Caki2 (cell line): ENCODE measurements at places on chromosomes 13 and 19. TPM values are rescaled to one million over a fixed set of nuclear protein-coding genes. Genes with fewer than 3 reads are reported as not detected.
A peak's percentile ranks its signal among the peaks of the same experiment; 100 is the strongest.

The BIVM gene
- 10.9 and 40.5 TPM in 2 replicates for total RNA-seq

GRCh38 chr13:99310382-99311031, 3.3 kb upstream of the GPR183 start:
- DNase-seq: no peak

The DPF1 gene
- total RNA-seq: 2.3 and 3.0 TPM in 2 replicates

DNA sequence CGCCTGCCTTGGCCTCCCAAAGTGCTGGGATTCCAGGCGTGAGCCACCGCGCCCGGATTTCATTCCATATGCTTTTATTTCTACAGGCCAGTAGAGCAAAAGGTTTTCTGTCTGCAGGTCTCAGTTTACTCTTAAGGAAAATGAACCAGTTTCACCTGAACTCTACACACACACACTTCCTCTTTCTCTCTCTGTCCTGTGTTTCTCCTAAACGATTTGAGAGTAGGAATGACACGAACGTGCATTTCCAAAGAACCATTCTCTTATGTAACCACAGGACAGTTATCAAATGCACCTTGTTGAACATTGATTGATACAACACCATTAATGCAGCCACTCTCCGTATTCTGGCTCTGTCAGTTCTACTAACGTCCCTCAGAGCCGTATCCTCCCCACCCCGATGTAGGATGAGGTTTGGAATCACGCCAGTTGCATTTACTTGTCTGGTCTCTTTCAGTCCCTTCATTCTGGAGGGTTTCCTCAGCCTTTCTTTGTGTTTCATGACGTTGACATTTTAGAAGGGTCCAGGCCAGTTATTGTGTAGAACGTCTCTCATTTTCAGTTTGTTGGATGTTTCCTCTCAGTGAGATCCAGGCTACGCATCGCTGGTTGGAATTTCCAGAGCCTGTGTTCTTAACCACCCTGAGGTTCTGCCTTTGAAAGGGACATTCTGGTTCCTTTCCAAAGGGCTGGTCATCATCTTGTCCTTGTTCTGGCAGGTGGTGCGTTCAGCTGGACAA, 36.0 kb downstream of the BICRA start:
- peak; percentile 87 for DNase-seq

DNA sequence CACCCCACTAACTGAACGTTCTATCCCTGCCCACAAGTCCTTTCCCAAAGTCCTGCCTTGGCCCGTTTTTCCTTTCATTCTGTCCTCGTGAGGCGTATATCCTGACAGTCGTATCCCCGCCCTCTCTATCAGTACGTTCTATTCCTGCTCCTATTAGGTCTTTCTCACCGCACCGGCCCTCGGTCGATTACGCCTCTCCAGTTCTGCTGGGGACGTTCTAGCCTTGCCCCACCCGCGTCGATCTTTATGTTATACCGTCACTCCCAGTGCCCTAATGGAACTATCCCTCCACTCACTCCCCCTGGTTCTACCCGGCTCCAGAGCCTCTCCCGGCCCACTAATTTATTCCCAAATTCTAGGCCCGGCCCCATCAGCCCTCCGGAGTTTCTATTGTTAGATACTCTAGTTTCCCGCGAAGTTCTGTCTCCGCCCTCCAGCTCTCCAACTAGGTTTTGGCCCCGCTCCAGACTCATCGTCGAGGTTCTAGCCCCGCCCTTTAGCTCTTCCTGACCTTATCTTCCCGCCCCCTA, 2.0 kb downstream of the PLAUR start:
- no peak for DNase-seq

The BEST2 gene
- not detected in 2 replicates for total RNA-seq

DNA sequence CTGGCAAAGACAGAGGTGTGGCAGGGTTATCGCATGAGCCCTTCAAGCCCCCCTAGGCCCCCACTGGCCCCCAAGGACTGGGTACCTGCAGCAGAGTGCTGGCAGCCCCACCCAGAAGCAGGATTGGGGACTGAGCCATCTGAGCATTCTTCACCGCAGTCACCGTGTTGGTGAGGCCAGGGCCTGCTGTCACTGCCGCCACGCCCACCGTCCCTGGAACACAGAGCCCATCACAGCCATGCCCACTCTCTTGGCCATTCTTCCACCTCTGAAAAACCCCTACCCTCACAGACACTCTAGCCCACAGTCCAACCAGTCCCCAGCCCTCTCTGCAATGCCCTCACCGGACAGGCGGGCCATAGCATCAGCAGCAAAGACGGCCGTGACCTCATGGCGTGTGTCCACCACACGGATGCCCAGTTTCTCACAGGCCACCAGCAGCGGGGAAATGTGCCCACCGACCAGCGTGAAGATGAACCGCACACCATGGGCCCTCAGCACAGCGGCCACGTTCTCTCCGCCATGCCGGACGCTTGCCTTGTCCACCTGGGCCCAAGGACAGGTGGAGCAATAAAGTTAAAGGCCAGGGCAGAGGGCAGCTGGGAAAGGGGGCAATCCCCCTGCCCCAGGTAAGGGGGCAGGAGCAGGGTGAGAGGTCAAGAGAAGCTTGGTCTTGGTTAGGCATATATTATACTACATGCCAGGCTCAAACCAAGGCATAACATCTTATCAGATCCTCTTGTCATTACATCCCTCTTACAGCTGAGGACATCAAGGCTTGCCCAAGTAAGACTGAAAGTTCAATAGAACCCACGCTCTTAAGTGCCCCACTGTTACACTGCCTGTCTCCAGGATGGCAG, 16.1 kb downstream of the SYDE1 start:
- DNase-seq: no peak

The CNN2 gene
- 78.5 and 93.1 TPM in 2 replicates for total RNA-seq

The PLVAP gene
- total RNA-seq: not detected in 2 replicates

DNA sequence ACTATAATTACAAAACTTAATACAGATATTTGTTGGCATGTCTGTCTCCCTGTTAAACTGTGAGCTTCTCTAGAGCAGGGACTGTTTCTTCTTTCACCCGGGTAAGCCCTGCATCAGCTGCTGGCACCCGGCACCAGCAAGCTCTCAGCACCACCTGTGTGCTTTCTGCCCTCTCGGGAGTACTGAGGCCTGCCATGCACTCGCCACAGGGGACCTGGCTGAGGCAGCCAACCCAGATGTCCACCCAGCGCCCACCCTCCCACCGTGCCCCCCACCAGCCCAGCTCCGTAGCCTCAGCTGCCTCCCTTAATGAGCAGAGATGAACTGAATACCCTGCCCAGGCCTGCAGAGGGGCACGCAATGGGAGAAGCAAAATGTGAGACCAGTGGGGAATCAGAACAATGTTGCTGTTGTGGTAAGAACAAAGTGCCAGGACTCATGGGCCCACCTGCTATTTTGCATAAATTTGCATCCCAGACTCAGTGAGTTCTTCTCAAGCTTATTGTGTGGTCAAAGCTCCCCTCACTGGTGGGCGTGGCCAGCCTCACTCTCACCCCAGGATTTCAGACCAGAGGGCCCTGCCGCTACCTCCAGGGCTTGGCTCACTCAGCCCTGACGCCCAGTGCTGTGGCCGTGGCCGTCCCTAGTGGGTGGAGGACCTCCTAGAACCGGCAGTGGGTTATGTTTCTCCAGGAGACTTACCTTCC, 14.6 kb upstream of the SERPINE3 start:
- no peak for DNase-seq

The MATK gene
- not detected in 2 replicates for total RNA-seq

DNA sequence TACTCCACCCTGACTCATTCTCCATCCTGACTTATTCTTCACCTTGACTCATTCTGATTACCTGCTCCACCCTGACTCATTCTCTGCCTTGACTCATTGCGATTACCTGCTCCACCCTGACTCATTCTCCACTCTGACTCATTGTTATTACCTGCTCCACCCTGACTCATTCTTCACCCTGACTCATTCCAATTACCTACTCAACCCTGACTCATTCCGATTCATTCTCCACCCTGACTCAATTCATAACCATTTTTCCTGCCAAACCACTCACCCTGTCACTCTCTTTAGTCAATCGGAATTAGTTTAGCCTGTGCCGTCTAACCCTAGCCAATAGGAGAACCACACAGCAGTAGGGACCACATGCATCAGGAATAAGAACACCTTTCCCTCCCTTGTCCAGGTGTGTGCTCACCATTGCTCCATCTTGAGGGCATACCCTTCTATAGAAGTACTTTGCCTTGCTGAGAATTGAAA, 1227.4 kb upstream of the PCDH20 start:
- DNase-seq: peak; percentile 88

The SHD gene
- not detected in 2 replicates for total RNA-seq

GRCh38 chr19:42333975-42334696, 8.7 kb downstream of the MEGF8 start:
- no peak for DNase-seq

The ZNF547 gene
- 3.1 and 8.7 TPM in 2 replicates for total RNA-seq

DNA sequence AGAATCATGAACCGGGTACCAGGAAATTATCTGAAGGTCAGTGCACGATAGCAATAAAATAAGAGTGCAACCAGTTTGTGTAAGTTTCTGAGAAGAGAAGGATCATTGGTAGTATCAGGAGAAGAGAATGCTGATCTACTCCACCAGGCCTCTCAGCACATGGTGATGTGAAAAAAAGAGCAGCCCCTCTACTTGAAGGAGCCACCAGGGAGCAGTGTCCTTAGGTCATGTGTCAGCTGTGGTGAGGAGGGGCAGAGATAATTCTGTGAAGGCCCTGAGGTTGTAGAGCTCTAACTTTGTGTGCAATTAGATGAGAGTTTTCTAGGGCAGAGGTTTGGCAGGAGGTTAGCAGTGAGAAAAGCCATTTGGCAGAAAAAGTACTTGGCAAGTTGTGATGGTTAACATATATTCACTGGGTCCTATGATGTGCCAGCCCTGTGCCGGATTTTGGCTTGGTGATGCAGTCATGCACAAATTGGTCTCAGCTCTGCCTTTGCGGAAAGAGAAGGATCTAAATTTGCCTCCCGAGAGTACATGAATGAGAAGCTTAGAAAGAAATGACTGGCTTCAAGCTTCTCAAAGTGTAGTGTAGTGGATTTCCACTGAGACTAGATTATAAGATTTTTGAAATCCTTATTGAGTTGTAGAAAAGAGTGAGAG, 19.2 kb upstream of the ZC3H13 start:
- no peak for DNase-seq

The ZNF814 gene
- 0.38 and 3.6 TPM in 2 replicates for total RNA-seq

DNA sequence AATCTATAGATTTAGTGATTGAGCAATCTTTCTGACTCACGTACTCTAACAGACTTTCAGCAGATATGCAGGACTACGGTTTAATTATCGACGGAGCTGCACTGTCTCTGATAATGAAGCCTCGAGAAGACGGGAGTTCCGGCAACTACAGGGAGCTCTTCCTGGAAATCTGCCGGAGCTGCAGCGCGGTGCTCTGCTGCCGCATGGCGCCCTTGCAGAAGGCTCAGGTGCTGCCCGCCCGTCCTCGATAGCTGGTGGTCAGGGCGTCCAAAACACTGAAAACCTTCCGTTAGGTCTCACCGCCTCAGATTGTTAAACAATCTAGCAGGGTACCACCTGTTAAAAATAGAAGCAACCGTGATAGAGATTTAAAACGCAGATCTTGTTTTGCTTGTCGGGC, 113.2 kb upstream of the MCF2L start:
- DNase-seq: no peak

DNA sequence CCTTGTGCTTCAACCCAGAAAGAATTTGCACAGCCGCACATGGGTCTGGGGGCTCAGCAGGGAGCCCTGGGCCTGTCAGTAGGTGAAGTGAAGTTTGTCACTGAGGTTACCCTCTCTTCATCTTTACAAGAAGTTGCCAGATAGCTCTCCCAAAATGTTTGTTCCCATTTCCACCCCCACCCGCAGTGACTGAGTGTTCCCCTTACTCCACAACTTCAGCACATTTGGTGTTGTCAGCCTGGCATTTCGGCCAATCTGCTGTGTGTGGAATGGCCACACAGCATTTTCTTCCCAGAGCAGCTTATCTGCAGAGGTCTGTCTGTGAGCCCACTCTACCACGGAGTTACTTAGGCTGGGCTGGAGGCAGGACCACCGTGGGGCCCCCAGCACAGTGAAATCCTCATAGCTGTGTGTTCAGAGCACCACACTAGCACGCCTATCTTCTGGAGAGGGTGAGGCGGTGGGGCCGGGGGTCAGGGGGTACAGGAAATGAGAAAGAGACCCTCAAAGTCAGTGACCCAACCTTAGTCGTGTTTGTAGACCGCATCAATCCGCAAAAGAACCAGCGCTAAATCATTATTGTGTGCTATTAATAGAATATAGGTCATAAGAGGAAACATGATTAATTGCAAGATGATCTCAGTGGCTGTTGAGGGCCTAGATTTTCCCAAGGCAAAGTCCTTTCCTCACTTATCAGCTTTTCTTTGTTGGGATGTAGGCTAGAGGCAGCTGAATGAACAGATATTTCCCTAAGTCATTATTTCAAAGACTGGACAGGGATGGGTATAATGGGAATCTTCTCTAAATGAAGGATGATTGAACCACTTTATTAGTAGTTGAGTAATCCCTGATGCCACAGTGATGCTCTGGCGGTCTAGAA, 116.0 kb downstream of the SIPA1L3 start:
- DNase-seq: no peak

The ZFP28 gene
- not detected in 2 replicates for total RNA-seq

DNA sequence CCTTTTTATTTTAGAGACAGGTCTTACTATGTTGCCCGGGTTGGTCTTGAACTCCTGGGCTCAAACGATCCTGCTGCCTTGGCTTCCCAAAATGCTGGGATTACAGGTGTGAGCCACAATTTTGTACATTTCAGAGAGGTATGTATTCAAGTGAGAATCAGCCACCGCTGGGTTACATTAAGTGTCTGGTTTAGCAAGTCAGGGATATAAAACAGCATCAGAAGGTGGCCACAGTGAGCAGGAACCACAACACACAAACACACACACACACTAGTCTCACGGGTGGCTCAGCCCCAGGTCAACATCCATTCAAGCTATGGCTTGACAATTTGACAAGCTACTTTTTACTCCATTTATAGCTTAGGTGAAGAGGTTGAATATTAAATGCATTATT, 20.2 kb downstream of the KLK5 start:
- DNase-seq: no peak

The TRAPPC6A gene
- total RNA-seq: 46.7 and 82.4 TPM in 2 replicates

DNA sequence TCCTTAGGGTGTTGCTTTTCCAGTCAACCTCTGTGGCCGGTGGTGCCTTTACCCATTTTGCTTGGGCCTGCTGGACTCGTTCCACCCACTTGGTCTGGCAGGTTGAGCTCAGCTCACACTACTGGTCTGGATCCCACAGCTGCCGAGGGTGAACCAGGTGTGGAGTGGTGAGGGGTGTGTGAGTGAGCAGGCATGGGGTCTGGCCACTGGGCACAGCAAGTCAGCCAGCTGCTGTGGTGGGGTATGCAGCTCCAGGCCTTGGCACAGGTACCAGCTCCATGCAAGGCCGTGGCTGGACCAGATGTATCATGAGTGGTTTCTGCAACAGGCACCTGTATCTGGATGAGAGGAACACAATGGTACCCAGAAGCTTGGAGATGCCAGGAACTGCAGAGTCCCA, 277.6 kb upstream of the KLHL1 start:
- no peak for DNase-seq

- no peak for DNase-seq
These were observed 7.0 kb upstream of the HCN2 start for GRCh38 chr19:582497-583197.

DNA sequence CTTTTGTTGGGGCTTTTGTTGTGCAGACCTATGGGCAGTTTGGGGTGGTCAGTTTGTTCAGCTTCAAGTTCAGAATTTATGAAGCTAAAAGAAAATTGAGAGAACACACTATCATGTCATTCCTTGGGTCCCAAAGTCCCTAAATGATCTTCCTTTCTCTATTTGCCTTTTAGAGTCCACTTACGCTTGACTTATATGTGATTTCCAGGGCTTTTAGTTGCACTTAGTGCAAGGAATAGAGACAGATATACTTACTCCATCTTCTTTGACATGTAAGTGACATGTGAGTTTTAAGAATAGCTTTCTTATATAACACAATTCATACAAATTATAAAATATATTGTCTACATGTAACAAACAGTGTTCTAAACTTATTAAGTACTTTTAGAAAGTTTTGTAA, 660.1 kb upstream of the SLITRK1 start:
- no peak for DNase-seq

- no peak for DNase-seq
These were observed 26.7 kb downstream of the FLT1 start for GRCh38 chr13:28468023-28468915.
